ENCODE measurements at places on chromosomes 1 and 21. TPM values are rescaled to one million over a fixed set of nuclear protein-coding genes. Genes with fewer than 3 reads are reported as not detected.

The ACOT11 gene
- total RNA-seq, result 43.4 TPM

The SFN gene
- total RNA-seq, result not detected

The PRKAB2 gene
- total RNA-seq, result 42.0 TPM

The NEGR1 gene
- total RNA-seq, result 15.2 TPM

The CTPS1 gene
- 7.2 TPM for total RNA-seq

The NPR1 gene
- 14.6 TPM for total RNA-seq

The ZFP69 gene
- total RNA-seq, result 1.8 TPM

The PYHIN1 gene
- 0.32 TPM for total RNA-seq

The S100A12 gene
- total RNA-seq, result 4.0 TPM

The HSPG2 gene
- total RNA-seq, result 269 TPM

The KRTAP13-2 gene
- total RNA-seq, result not detected

The GON4L gene
- 19.3 TPM for total RNA-seq

The IQCC gene
- 0.81 TPM for total RNA-seq

The ZNF683 gene
- total RNA-seq, result 0.14 TPM

The DMRTA2 gene
- not detected for total RNA-seq

The USP16 gene
- 30.4 TPM for total RNA-seq

The PBXIP1 gene
- 55.9 TPM for total RNA-seq

The AK2 gene
- total RNA-seq, result 129 TPM

The SERPINC1 gene
- total RNA-seq, result 0.46 TPM

The ACTN2 gene
- total RNA-seq, result 2,525 TPM

The CHI3L2 gene
- total RNA-seq, result 7.5 TPM

The LCE2A gene
- not detected for total RNA-seq

The AHDC1 gene
- total RNA-seq, result 51.2 TPM

The DCST1 gene
- not detected for total RNA-seq

The NBPF26 gene
- 0.54 TPM for total RNA-seq

The WNT4 gene
- not detected for total RNA-seq

The HSF2BP gene
- not detected for total RNA-seq

The OR2M3 gene
- total RNA-seq, result not detected

The PWP2 gene
- 8.1 TPM for total RNA-seq

The CFAP107 gene
- not detected for total RNA-seq

The ADAM30 gene
- total RNA-seq, result not detected

The ASCL5 gene
- total RNA-seq, result not detected

The LCE3E gene
- total RNA-seq, result not detected

The CTH gene
- 0.60 TPM for total RNA-seq

The TNFRSF9 gene
- not detected for total RNA-seq

The TNNT2 gene
- total RNA-seq, result 9,445 TPM

The RAB25 gene
- total RNA-seq, result not detected

The CAMK1G gene
- not detected for total RNA-seq

The BEND5 gene
- total RNA-seq, result 4.6 TPM

The GSTM1 gene
- not detected for total RNA-seq

The FMN2 gene
- total RNA-seq, result not detected

The ANKRD45 gene
- 0.16 TPM for total RNA-seq

The EPHX1 gene
- total RNA-seq, result 76.0 TPM

The RRP15 gene
- total RNA-seq, result 21.9 TPM

The FCRL6 gene
- total RNA-seq, result 0.57 TPM

The C1orf159 gene
- total RNA-seq, result 2.9 TPM

All from Right ventricle myocardium inferior (tissue), 1 donor.